Activated naive CD8-positive, alpha-beta T cell treated with anti-CD3 and anti-CD28 coated beads, Interleukin-2, amount 50 U/mL, for 24 hours (primary cell): ENCODE measurements at places on chromosomes 12 and 14.

DNA sequence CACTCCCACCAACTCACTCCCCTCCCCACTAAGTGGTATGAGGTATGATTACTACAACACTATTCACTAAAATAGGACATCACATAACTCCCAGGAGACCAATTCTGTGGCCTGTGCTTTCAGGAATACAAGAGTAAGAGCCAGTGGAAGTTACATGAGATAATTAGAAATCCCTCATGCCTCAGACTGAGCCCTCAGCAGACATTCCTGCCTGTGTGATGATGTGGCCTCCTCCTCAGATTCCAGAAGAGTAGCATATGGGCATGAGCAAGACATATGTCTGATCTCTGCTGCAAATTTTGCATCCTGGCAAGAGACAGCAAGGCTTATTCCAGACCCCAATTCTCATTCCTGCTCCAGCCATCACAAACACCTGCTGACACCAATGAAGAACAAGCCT, 46.0 kb upstream of the BMP4 start:
- no peak for DNase-seq

DNA sequence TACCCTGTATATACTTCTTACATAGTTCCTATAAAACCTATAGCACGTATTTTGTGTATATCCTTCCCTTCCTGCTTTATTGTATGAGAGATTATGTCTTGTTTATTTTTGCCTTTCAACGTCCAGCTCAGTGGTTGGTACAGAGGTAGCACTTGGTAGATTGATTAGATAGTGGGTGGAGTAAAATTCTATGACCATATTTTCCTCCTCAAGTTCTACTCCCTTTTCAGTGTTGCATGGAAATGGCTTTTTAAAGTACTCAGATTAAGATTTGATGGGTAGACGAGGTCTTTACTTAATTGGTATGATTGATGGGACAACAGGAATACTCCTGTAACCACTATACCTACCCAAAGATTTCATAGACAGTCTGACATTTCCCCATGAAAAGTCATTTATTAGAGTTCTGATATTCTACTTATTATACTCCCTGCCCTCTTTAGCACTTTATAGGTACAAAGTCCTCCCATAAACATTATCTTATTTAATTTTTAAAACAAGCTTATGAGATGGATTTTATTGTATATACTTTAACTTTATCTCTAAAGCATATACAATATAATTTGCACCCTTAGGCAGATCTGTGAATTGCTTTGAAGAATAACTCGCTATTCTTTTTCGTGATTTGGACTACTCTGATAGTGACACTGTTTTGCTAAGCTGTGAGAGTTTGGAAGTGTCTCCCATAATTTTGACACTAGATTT, 348.0 kb downstream of the RAD51B start:
- no peak for DNase-seq

GRCh38 chr12:20404576-20405346, 36.4 kb downstream of the PDE3A start:
- no peak for DNase-seq

DNA sequence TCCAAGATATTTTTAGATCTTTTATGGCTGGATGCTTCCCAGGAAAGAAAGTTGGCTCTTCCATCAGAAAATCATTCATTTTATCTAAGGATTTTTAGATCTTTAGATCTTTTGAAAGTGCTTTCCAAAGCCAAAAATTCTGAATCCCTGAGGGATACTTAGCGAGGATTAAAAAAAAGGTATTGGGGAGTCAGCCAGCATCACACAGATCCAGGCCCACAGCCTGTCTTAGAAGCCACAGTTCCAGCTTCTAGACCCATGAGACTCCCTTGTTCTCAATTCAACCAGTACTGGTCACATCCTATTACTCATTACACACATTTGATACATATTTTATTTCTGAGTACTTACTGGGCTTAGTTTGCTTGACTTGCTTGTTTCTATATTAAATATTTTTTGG, 49.9 kb downstream of the TSPAN8 start:
- no peak for DNase-seq

GRCh38 chr12:72010356-72010755, 71.7 kb downstream of the TPH2 start:
- DNase-seq = no peak

GRCh38 chr14:37278636-37279538, 81.2 kb downstream of the MIPOL1 start:
- no peak for DNase-seq

DNA sequence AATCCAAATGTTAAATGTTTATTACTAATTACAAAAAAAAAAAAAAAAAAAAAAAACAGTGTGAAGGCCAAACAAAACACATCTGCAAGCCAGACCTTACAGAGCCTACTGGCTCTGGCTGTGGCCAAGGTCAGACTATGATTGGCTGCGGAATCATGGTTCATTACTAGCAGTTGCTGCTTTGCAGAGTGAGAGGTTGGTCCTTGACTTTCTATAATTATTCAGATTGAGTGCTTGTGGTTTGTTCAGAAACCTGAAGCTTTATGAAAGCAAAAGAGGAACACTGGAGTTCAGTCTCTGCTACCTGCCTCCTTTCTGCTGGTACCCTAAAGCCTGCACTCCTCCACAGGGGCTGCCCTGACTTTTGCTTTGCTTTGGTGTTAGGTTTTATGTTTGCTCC, 550.9 kb downstream of the BCL11B start:
- DNase-seq = no peak

GRCh38 chr12:28032811-28033537, 60.4 kb upstream of the PTHLH start:
- DNase-seq = no peak

DNA sequence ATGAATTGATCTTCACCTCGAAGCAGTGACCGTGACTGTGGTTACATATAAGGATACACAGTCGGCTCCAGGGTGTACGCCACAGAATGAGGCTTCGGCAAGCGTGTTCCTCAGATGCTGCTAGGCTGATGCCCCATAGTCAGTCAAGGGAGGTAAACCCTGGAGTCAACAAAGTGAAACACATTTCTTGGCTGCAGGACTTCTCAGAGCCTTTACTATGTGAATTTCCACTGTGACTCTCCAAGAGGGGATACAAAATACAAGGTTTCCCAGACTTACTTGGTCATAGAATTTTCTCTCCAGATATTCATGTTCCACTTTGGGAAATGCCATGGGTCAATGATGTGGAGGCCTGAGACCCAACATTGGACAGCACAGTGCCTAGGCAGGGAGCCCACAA, 260.6 kb downstream of the BCL11B start:
- DNase-seq = no peak

- DNase-seq = no peak
Observed at GRCh38 chr12:127411166-127411915, 855.6 kb upstream of the TMEM132C start.

DNA sequence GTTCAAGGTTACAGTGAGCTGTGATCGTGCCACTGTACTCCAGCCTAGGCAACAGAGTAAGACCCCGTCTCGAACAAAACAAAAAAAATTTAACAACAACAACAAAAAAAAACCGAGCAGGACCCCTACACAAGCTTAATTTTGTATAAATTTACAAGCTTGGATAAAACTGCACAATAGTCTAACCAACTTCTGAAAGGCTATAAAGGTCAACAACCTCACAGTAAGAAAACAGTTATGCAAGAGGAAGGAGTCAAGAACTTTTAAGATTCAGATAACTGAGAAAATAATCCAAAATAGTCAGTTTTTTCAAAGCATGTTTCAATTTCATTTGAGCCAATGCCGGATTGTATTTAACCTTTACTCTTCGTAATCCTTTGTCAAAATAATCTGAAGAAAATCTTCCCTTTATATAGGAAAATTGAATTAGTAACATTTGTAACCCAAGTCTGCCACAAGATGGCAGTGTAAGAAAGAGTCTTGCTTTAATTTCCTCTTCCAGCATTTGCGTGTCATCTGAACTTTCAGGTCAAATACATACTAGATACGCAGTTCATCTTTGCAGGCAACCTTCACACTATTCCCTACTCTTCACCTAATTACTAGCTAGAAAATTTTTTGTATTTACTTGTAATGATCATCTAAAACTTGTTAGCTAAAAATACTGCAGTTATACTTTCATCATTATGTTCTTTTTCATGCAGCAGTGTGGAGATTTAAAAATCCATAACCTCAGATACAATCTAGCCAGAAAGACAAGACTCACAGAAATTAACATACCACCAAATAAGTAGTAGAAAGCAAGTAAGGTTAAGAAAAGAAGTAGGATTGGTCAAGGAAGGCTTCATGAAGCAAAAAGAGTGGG, 5.8 kb downstream of the CCNB1IP1 start:
- DNase-seq = no peak

- DNase-seq = no peak
Observed at GRCh38 chr12:24688601-24689000, 260.3 kb downstream of the BCAT1 start.

DNA sequence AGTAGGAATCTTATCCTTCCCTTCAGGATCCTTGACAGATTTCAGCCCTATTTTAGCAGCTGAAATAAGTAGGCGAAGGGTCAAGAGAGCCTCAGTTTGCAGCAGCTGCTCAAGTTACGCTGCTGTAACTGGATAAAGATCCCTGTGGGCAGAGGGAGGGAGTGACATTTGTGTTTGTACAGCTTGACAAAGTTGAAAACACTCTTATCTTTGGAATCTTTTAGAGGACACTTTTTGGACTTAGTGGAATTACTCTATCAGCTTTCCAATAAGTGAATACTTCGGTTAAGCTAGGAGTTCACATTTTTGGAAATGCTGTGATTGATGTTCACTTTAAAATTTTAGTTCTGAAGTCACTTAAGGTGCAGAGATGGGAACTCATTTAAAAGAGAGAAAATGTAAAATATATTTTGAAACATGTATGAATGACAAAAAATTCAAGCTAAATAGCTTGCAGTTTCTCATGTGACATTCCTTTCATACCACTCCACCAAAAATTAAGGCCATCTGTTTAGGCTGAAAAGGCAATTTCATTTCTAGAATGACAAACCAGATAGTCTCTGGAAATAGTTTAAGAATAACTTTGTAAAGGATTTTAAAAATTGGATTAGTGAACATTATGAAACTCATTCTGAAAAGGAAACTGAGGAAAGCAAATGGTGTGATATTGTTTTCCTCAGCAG, 55.2 kb downstream of the SLC38A4 start:
- DNase-seq = no peak

DNA sequence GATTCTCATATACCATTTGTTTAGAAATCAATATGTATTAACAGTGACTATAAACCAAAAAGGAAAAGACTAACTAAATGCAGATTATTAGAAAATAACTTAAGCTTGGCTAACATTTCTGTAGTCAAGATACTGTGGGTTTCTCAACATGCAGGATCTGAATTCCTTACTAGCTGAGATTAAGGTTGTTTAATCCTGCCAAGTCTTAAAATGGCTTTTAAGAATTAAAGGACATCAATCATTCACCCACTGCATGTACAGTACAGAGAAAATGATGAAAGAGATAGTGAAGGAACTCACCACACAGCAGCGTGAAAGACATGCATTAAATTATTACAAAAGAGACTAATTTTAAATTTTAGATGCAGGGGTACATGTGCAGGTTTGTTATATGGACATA, 3.8 kb downstream of the ACSS3 start:
- DNase-seq = no peak

GRCh38 chr12:644818-645552, 18.3 kb downstream of the NINJ2 start:
- DNase-seq = no peak

DNA sequence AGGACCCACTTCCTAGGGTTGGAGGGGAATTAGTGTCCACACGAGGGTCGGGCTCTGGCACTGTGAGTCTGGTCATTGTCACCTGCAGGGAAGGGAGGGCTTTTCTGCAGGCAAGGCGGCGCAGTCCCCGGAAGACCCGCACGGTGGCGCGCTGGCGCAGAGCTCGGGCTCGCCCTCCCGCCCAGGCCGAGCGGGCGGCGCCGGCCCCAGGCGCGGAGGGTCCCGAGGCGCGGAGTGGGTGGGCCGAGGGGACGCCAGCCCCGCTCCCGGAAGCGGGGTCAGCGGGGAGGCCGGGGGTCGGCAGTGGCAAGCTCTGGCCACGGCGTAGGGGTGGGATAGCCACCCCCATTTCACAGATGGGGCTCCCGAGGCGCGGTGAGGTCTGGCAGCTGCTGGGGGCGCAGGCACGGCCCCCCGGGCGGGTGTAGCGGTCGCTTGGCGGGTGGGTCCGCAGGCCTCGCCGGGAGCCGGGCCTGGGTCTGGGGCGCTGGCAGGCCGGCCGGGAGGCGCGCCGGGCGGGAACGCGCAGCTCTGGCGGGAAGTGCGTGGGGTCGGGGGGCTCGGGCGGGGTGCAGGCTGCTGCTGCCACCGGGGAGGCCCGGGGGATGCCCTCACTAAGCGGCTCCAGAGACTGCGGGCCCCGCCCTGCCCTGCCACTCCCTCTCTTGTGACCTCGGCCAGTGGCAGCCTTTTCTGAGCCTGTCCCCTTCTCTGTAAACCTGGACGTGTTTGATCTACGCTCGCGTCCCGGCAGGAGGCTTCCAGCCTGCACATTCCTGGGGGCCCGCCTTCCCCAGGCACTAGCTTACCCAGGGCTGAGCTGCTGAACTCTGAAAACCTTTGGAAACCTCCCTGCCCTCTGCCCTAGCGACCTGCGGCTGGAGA, 46.1 kb downstream of the CYP46A1 start:
- DNase-seq = peak; percentile 87

DNA sequence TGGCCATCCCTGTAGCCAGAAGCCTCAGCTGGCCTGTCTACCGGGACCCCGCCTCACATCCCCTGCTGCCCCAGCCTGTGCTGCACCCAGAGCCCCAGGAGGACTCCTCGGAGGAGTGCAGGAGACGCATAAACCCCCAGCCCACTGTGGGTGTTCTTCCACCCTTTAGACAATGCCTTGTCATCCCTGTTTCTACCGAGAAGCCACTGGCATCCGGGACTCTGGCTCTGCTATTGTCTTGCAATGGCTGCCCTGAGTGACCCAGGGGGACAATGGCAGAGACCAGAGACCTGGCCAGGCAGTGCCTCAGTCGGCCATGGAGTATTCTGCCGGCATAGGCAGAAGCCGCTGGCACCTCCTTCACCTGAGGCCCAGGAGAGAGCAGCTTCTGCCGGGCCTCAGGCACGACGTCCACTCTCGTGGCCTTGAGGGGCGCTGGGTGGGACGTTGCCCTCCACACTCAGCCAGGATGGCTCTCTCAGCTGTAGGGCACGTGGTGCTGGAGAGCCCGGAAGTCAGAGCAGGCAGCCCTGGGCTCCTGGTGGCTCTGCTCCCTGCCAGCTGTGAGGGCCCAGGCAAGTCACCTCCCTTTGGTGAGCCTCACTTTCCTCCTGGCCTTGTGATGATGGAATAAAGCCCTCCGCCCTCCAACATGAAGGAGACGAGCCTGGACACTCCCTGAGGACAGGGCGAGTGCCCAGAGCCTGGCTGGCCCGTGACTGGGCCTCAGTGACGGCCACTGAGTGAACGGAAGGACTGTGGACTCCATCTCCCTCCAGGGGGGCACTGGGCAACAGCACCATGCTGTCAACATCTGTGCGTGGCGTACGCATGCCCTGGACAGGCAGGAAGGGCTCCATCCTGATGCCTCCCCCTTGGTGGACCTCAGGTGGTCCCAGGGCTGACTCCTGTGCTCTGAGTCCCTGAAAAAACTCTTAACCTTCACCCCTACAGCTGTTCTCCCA, 41.0 kb downstream of the TRAFD1 start:
- DNase-seq = no peak

GRCh38 chr14:71586131-71586897, 345.9 kb upstream of the RGS6 start:
- DNase-seq = no peak

- DNase-seq = no peak
Observed at GRCh38 chr12:124764870-124765580, 98.6 kb downstream of the SCARB1 start.

GRCh38 chr14:95774265-95775160, 60.6 kb upstream of the TCL1A start:
- peak; percentile 60 for DNase-seq

GRCh38 chr14:95226801-95227200, 69.5 kb upstream of the DICER1 start:
- no peak for DNase-seq

- DNase-seq = no peak
Observed at GRCh38 chr12:54701940-54702592, 53.9 kb upstream of the DCD start.
